ENCODE measurements at places on chromosomes 11 and 22.
A peak's percentile ranks its signal among the peaks of the same experiment; 100 is the strongest.

DNA sequence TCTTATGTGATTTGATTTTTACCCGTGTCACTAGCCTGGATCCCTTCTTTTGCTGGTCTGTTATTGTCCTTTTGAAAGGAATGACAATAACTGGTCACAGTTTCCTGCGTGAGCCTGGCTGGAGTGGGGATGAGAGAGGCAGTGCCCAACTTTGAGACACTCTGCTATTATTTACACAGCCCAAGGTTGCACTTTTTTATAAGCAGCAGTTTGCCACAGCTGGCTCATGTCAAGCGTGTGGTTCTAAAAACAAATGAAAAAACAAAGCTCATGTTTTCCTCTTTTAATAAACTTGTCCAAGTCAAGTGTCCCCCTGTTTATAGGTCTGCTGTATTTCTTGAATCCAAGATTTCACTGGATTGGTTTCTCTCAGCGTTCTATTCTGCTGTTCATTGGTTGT lies 201.3 kb downstream of the GRIK4 start:
- no peak for DNase-seq

GRCh38 chr22:36457688-36458450 lies 23.6 kb downstream of the TXN2 start:
- no peak for DNase-seq

GRCh38 chr11:36271794-36272407 lies 17.3 kb downstream of the COMMD9 start:
- DNase-seq: no peak

- no peak for DNase-seq
These were observed 131.9 kb downstream of the RASSF10 start for GRCh38 chr11:13140873-13141655.

- no peak for DNase-seq
These were observed 38.2 kb downstream of the SERPIND1 start for GRCh38 chr22:20811971-20812660.

DNA sequence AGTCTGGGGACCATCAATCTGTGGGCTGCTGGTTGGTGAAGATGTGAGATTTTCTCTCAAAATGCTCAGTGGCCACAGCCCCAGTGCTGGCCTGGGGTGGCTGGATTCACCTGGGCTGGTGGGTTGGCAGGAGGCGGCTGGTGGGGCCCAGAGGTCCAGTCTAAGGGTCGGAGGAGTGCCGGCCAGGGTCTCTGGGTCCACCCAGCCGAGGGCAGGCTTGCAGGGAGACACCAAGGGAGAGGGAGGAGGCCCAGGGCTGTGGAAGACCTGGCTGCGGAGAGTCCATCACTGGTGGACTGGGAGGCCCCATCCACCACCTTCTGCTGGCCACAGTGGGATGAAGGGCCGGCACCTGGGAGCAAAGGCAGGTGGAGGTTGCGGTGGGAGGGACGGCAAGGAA lies 582 bp upstream of the SHANK3 start:
- no peak for DNase-seq

GRCh38 chr11:45391168-45391850 lies 105.2 kb upstream of the SYT13 start:
- DNase-seq: no peak

- DNase-seq: no peak
These were observed 52.6 kb downstream of the SPECC1L start for GRCh38 chr22:24323233-24323632.

DNA sequence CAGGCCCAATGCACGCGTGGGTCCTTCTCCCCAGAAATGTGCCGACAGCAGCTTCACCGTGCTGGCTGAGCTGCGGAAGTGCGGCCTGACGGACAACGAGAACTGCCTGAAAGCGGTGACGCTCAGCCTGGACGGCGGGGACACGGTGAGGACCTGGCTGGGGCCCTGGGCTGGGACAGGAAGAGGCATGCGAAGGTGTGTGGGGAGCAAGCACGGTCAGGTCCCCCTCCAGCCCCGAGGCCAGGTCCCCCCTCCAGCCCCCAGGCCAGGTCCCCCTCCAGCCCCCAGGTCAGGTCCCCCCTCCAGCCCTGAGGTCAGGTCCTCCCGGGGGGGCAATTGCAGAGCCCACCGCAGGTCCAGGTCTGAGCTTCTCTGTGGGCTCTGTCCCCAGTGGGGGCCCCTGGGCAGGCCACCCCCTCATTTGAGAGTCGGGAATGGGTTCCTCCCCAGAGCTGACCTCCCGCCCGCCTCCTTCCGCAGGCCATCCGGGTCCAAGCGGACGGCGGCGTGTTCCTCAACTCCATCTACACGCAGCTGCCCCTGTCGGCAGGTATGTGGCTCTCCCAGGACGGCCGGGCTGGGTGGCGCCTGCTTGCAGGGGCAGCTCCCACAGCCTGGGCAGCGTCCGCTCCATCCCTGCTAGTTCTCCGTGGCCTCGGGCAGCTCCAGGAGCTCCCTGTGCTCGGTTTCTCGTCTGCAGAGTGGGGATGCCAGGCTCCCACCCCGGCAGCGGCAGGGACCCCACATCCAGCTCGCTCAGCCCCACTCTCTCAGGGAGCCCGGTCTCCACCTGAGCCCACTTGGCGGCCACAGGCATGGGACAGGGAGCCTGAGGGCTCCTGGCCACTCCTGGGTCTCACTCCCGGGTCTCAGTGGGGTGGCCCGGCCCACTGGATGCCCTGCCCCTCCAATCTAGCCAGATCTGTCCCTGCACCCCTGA lies 7.9 kb downstream of the MUC5B start:
- peak; percentile 62 for DNase-seq

GRCh38 chr22:46143491-46144147 lies 6.7 kb upstream of the PPARA start:
- no peak for DNase-seq

DNA sequence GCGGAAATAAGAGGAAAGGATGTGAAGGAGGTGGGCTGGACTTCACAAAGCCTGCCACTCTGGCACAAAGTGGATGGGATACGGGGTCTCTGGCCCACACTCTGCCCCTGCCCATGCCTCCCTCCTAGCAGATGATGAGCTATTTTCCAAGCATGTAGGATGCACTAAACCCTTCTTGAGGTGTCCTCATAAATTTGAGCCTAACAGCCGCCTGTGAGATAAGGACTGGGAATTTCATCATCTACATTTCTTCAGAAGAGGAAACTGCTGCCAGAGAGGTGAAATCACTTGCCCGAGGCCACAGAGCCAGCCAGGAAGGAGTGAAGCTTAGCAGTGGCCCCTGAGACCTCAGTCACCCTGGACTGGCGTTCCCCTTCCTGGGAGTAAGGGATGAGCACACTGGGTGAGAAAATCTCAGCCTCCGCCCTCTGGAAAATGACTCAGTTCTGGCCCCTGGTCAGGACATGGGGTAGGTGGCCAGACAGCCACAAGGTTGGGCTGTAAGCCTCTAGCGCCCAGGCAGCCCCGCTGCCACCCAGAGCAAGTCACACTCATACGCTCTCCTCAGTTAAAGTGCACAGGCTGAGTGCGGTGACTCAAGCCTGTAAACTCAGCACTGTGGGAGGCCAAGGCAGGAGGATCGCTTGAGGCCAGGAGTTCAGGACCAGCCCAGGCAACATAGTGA lies 27.9 kb downstream of the MB start:
- DNase-seq: no peak

DNA sequence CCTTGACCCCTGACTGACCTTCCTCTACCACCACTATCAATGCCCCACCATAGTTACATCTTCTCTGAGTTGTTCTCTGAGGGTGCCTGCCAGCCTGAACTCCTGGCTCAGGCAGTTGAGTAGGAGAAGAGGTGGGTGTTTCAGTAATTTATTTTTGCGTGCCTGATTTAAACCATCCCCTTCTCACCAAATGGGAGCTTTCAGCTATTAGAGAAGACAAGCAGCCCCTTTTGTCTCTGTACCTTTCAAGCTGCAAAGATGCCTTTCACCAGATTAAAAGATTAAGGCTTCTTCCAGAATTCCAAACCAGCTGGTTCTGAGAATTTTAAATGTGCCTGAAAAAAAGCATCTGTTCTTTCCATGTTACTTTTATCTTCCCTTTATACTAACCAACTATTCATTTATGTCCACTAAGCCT lies 223.8 kb downstream of the FAM76B start:
- DNase-seq: no peak

DNA sequence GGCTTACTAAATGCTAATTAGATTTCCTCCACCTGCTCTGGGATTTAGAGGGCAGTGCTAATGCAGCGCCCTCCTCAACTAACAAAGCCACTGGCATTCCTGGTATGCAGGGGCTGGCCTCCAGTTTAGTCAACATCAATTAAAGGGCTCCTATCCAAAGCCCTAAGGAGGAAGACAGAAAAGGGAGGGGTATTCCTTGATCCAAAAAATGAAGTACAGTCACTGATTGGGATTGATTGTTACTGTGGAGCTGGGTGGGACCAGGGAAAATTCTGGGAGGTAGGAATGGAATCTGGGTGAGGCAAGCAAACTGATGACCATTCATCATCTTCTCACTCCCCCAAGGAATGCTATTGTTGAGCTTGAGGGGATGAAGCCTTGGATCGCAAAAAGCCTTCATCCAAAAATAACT lies 52.2 kb downstream of the GAB2 start:
- no peak for DNase-seq

DNA sequence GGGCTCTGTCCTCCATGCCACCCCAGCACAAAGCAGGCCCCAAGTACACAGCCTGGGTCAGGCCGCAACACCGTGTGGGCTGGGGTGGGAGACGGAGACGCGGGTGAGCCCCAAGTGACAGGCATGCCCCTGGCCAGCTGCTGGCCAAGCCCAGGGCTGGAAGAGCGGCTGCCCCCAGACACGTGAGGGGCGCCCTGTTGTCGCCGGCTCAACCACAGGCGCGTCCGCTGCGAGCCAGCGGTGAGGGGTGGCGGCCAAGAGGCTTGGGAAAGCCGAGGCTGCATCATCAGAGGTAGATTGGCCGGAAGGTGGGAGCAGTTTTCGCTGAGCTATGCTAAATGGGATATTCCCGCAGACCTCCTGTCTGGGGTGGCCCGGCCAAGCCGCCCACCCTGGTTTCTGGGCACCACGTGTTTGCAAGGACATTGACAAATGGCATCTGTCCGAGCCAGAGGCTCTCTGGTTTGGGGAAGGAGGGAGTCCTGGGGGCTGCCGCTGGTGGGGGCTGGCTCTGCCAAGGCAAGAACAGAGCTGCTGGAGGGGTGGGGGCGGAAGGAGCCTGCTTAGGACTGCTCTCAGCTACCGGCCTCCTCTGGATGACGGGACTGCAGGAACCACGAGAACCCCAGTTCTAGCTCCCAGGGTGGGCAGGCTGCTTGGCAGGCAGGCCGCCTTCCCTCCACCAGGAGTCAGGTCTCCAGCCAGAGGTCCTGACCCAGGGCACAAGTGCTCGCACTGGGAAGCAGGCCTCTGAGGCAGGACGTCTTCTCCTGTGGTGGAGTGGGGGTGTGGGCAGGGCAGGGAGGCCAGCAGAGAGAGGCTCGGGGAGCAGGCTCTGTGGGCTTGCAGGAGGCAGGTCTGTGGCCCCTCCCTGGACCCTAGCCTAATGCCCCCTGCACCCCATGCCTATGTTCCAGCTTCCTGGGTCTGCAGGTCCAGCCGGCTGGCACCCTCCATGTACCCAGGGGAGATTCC lies 552 bp downstream of the PRR33 start:
- peak; percentile 66 for DNase-seq

DNA sequence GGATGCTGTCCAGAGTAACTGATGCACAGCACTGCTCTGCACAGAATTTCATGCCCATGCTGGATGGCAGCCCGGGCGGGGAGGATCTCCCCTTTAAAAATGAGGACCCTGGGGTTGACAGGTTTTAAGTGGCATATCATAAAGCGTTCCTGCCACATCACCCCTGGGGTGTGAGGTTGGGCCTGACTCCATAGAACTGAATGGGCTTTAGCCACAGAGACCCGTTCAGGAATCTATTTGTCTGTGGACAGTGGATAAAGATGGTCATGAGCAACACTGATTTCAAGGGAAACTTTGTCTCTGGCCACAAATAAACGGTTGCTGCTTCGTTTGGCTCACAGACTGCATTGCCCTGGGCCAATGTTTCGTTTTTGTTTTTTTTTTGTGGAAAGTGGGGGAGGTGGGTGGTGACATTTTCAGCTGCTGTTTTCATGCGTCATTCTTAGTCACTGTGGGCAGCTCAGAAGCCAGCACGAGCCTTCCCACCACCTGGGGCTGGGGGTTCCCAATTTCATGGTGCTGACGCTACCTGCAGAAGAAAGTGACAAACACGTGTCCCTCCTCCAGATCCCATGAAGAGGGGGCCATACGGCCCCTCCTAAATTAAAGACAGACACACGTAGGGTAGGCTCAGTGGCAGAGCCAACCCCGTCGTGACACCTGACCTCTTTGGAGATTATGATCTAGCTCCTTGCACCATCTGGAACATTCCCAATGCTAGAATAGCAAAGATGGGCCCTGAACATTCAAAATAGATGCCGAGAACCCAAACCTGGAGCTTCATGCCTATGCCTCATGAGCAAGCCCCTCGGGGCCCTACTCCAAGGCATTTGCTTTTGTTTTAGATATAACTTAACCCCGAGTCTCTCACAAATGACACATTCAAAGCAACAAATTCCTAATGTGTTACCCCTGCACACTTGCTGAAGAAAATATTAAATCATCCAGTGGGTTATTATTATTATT lies 54.8 kb upstream of the PHF21B start:
- no peak for DNase-seq

DNA sequence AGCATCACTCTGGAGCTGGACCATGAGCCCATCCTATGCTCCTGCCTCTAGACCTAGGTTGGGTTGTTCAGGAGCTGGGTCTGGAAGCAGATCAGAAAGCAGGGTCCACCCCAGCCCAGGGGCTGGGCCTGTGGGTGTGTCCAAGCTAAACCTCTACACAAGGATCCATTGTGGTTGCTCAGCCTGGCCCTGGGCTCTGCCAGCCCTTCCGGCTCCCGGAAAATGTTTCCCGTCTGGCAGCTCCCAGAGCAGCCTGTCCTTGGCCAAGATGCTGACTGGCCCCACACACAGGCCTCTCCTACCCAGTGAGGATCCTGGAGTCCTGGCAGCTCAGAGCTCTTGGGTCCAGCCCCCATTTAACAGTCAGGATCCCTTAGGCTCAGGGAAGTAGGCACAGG lies 35.3 kb upstream of the FCHSD2 start:
- no peak for DNase-seq

DNA sequence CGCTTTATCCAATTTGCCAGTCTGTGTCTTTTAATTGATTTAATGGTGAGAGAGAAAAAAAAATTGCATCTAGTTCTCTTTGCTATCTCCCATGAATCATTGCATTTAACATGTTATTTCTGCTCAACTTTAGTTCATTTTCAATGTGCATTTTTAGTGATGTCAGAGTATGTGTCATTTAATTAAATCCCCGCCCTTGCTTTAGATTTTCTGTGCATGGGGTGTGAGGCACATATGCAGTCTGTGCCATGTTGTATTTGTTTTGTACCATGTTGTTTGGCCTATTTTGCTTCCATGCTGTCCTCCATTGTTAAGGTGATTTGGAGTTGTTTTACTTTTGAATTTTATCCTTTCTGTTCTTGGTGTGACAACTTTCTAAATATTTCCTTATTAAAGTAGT lies 8.3 kb upstream of the NCR3LG1 start:
- DNase-seq: no peak

- no peak for DNase-seq
These were observed 102.9 kb downstream of the CTTN start for GRCh38 chr11:70501051-70501901.

GRCh38 chr22:39384750-39385480 lies 14.7 kb upstream of the TAB1 start:
- DNase-seq: no peak

- no peak for DNase-seq
These were observed 1116.4 kb downstream of the JRKL start for GRCh38 chr11:97506076-97506759.

Measured in left forelimb (tissue), 1 donor.